ENCODE measurements at places on chromosomes 1 and 21. TPM values are rescaled to one million over a fixed set of nuclear protein-coding genes. Genes with fewer than 3 reads are reported as not detected.

Gene LCE3E
- total RNA-seq: 4.3 TPM

Gene MAD2L2
- 15.8 TPM for total RNA-seq

DNA sequence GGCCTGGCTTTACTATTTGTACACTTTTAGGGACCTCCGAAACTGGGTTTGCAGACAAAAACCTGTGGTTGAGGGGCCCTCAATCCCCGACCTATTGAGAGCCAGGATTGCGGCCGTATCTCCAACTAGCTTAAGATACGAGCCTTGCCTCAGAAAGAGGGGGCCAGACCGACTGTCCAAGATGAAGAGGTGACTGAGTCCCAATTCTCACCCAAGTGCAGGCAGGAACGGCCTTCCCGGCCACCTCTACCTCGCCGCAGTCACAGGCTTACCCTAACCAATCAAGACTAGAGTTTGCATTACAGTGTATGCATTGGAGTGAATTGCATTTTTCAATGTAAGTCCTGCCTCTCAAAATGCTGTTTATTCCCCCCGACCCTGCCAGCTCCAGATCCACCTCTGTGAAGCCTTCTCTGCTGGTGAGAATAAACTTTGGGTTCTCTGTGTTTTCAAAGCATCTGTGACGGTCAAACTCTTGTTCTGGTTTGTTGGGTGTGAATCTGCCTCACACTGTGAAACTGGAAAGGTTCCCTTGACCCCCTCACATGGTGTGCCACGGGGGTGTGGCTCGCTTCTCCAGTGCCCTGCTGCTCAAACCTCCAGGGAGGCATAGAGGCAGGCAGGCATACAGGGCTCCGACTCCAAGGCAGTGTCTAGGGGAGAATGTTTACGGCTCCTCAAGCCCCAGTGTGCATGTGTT is 62.2 kb upstream of the WLS start:
- no peak for ATAC-seq

- ATAC-seq: no peak
Observed at GRCh38 chr1:34918386-34918976, 11.0 kb downstream of the DLGAP3 start.

Gene GFI1
- total RNA-seq: 0.24 TPM

Gene KRTAP10-5
- not detected for total RNA-seq

- no peak for ATAC-seq
Observed at GRCh38 chr1:62235576-62235975, 40.9 kb downstream of the L1TD1 start.

GRCh38 chr1:69504730-69505252 is 62.9 kb upstream of the LRRC7 start:
- ATAC-seq: no peak

DNA sequence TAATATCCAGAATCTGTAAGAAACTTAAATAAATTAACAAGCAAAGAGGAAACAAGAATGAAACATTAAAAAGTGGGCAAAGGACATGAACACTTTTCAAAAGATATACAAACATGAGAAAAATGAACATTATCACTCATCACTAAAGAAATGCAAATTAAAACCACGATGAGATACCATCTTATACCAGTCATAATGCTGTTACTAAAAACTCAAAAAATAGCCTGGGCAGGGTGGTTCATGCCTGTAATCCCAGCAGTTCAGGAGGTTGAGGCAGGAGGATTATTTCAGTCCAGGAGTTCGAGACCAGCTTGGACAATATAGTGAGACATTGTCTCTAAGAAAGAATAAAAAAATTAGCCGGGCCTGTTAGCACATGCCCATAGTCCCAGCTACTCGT is 6.1 kb downstream of the ZNF124 start:
- ATAC-seq: no peak

DNA sequence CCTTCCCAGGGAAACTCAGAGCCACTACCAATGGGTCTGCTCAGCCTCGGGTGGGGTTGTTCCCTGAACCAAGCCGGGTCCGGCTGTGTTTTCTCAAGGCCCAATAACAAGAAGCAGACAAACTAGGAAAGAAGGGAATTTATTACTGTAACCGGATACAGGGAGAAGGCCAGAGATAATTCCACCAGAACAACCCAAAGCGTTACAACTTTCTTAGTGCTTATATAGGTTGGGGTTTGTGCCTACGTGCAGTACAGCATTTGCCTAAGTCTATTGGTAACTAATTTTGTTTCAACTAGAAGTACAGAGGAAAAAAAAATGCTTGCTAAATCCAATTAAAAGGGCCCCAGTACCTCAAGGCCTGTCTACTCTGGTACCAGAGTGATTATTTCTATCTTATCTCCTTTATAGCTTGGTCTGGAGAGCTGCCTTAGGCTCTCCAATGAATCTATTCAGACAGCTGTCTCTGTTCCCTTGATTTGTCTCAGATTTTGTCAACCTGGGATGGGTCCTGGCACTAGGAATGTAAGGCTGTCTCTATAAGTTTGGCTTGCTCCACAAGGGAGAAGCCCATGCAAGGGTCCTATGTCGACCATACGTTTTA is 57.3 kb upstream of the CCDC190 start:
- no peak for ATAC-seq

GRCh38 chr1:116417678-116418077 is 44.6 kb downstream of the ATP1A1 start:
- ATAC-seq: no peak

GRCh38 chr1:36944883-36945282 is 89.4 kb downstream of the GRIK3 start:
- ATAC-seq: no peak

Gene DENND2C
- 41.4 TPM for total RNA-seq
